ELR (cell line): ENCODE measurements at places on chromosomes 3 and 15.

DNA sequence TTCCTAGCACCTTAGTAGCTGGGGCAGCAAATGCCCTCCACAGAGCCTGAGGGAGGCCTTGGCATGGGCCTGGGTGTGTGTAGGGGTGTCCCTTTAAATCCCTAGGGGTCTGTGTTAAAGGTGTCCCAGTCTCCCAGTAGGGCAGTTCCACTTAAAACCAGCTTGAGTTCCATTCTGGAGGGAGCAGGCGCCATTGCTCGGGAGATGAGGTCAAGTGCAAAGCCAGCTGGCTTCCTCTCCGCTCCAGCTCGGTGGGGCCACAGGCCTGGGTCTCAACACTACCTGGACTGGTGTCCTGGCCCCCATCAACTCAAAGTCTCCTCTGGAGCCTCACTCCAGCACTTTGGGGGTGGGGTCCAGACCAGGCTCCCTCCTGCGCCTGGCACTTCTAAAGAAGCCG, 25.2 kb downstream of the FEM1B start:
- no peak for DNase-seq

DNA sequence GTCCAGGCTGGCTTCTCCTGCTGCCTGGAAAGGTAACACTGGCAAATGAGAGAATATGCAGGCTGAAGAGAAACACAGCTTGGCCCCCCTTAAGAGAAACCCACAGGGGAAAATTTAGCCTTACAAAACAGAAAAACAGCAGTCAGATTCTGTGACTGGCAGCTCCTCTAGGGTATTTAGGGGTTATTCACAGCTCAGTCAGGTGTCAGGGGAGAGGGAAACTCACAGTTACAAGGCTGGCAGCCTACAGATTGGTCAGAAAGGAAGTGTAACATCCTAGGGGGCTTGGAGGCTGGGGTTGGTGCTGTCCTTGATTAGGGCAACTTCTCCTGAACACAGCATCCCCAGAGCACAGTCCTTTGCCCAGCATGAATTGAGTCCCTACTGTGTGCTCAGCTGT, 81.4 kb downstream of the SEMA5B start:
- DNase-seq, result no peak

GRCh38 chr15:41161736-41162135, 45.7 kb upstream of the INO80 start:
- peak; percentile 26 for DNase-seq

DNA sequence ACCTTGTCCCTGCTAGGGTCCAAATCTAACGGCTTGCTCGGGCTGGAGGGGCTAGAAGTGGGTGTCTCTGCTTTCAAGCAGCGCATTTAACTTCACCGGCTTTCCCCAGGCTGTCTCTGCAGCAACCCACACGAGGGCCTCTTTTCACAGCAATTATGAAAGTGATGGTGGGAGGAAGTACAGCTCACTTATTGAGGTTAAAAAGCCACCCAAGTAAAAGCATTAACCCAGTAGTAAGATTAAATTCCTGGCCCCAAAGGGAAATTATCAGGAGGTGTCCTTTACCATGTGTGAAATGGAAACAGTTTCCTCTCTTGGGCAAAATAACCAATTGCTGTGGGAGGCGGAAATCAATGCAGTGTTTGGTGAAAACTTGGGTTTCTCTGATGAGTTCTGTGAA, 41.1 kb downstream of the NGRN start:
- DNase-seq, result no peak

DNA sequence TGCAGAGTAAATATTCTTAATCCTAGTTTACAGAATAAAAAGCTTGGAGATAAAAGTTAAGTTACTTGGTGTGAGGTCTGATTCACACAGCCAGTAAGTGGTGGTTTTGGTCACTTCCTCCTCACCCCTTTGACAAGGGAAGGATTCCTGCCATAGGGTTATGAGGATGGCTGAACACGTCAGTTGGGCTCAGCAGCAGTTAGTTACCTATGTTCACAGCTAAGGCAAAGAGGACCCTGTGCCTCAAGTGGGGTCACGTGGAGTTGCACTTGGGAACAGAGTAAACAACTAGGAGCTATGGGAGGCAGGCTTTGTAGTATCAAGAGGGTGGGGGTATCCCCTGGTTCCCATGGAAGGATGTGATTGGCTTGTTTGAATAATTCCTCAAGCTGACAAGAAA, 232.2 kb downstream of the UBE2E2 start:
- DNase-seq, result no peak

- DNase-seq, result peak; percentile 10
Observed at GRCh38 chr3:50632450-50632849, 15.5 kb downstream of the MAPKAPK3 start.

GRCh38 chr3:23915537-23916108, 1.2 kb downstream of the NKIRAS1 start:
- peak; percentile 36 for DNase-seq

GRCh38 chr3:39325236-39325635, 4.3 kb upstream of the CCR8 start:
- no peak for DNase-seq

DNA sequence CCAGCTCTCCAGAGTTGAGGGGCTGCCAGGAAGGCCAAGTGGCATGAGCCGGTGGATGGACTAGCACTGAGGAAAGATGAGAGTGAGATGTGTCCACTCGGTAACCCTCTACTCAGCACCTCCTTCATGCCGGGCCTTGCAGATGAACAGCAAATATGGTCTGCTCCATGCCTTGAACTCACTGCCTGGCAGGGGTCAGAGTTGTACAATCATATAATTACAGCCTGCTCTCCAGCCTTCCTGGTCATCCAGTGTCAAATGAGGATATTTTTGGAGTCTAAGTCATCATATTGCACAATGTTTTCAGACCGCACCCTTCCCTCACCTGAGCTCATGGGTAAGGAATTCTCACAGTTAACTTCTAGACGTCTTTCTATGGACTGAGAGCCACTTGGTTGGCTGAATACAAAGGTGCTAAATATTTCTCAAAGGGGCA, 4.9 kb downstream of the MGLL start:
- peak; percentile 94 for DNase-seq

GRCh38 chr15:99983171-99983885, 250.1 kb upstream of the LYSMD4 start:
- peak; percentile 9 for DNase-seq

DNA sequence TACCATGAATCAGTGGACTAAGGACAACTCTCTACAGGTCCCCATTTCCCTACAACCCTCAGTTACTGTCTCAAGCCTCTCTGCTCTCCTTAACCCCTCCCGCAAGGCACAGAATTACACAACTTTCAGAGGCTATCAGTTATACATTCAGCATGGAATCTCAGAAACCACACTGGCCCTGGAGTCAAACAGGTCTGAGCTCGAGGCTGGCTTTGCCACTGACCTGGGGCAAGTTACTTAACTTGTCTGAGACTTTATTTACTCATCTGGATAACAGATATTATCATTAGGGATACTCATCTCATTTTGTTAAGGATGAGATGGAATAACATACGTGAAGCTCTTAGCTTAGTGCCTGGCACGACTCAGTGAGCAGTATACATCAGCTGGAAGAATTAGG, 95.2 kb downstream of the WDR76 start:
- DNase-seq, result peak; percentile 38

DNA sequence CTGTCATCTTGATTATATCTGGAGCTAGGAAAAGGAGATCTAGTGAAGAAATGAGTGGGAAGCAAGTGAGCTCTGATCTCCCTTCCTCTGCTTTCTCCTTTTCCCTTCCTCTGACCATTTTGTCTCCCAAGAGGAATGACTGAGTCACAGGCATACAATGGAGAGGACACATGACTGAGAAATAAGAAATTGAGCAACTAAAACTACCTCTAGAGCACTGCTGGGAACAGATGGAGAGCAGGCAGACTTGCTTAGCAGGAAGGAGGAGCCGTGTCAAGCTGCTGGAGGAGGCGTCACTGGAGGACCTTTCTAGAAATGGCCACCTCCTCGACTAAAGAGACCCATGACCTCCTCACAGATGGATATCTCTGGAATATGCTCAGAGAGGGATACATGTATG, 66.9 kb upstream of the MYO5C start:
- DNase-seq, result peak; percentile 48

- DNase-seq, result peak; percentile 59
Observed at GRCh38 chr15:37059086-37059485, 41.3 kb downstream of the MEIS2 start.

DNA sequence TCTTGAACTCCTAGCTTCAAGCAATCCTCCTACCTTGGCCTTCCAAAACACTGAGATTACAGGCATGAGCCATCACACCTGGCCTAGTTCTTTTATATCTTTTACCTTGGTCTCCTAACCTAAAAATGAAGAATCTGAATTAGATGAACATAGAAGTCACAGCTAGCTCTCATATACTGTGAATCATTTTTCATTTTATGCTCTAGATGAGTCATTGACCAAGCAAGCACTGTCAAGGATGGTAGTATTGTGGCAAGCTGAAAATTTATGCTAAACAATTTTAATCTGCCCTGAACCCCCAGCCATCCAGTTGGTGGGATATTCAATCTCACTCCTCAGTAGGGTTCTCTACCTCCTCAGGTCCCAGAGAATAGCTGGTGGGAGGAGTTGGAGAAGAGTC, 48.3 kb upstream of the DNAJC13 start:
- DNase-seq, result peak; percentile 15

- no peak for DNase-seq
Observed at GRCh38 chr15:81792646-81793045, 253.2 kb downstream of the MEX3B start.

GRCh38 chr3:126655887-126656286, 963 bp upstream of the TXNRD3 start:
- no peak for DNase-seq

- DNase-seq, result no peak
Observed at GRCh38 chr3:129557548-129557894, 14.5 kb downstream of the H1-8 start.

- DNase-seq, result peak; percentile 24
Observed at GRCh38 chr3:157906627-157907026, 199.6 kb downstream of the SHOX2 start.

GRCh38 chr3:20104167-20104661, 64.0 kb downstream of the KAT2B start:
- no peak for DNase-seq

DNA sequence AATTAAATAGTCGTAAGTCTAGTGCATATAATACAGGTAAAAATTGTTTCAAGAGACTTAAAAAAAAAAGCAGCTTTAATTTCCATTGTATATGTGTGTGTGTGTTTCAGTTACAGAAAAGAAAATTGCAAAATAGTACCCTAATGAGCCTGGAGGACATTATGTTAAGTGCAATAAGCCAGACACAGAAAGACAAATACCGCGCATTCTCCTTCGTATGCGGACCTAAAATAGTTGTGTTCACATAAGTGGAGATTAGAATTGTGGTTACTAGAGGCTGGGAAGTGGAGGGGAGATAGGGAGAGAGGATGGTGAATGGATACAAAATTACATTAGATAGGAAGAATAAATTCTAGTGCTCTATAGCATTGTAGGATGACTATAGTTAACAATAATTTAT, 3.6 kb downstream of the MESD start:
- no peak for DNase-seq

- no peak for DNase-seq
Observed at GRCh38 chr3:53787016-53787415, 59.2 kb downstream of the CHDH start.

DNA sequence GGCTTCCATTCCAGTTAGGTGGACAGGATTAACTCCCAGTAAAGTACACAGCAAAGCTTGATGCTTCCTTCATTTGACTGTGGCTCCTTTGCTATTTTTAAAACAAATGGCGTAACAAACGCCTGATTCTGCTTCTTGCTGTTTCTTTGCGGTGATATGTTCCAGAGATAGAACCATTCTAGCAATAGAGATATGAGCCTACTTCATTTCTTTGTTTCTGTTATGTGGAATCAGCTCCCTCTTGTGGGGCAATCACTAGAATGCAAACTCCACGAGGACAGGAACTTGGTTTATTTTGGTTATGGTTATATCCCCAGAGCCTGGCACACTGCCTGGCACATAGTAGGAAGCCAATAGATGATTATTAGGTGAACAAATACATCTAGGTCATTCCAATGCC, 122.6 kb upstream of the SLC6A11 start:
- peak; percentile 16 for DNase-seq

DNA sequence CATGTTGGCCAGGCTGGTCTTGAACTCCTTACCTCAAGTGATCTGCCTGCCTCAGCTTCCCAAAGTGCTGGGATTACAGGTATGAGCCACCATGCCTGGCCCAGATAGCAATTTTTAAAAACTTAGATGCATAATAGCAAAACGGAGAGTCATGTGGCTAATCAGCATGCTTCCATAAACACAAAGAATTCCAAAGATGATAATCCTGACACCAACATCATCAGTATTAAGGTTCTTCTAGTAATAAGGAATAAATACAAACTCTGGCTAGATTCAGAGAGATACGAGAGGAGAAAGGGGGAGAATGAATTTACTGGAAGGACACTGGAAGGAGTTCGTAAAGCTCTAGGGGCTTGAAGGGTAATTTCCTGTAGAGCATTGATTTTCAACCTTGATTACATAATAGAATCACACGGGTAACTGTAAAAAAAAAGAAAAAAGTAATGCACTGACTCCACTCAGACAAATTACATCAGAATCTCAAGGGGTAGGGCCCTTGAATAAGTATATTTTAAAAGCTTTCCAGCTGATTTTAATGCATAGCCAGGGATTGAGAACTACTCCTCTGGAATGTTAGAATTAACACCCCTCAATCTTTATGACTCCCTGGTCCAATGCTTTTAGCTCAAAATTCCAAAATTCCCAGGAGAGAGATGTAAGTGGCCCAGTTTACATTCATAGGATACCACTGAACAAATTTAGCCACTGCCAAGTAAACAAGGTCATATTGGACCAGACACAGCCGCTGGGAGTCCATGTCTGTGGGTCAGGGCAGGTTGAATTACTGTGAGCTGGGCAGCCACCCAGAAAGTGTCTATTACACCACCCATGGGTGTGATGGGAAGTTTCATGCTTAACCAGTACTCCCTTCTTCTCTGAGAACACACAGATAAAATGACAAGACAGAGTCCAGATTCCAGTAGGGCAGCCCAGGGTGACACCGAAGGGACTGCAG, 243.9 kb downstream of the TBL1XR1 start:
- no peak for DNase-seq

GRCh38 chr15:67707520-67708283, 117.6 kb upstream of the SKOR1 start:
- DNase-seq, result peak; percentile 23

- DNase-seq, result no peak
Observed at GRCh38 chr3:36317915-36318314, 62.4 kb upstream of the STAC start.

DNA sequence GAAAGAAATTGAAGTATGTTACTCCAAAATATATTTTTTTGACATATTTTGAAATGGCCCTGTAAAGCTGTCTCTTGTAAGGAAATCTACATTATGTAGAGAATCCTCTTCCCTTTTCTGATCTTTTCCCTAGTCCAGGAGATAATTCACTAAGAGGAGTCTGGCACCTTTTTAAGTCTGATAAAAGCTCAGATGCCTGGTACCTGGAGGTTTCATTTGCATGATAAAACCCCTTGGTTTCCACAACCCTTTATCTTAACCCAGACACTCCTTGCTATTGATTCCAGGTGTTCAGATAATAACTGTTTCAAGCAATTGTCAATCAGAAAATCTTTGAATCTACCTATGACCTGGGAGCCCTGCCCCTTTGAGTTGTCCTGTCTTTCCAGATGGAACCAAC, 26.5 kb downstream of the FGF12 start:
- DNase-seq, result no peak
